Stimulated activated CD4-positive, alpha-beta T cell treated with anti-CD3 and anti-CD28 coated beads, Interleukin-4, amount 100 ng/mL, for 48 hours (primary cell): ENCODE measurements at places on chromosomes 12 and 14.

GRCh38 chr12:102562836-102563425 lies 82.6 kb upstream of the IGF1 start:
- no peak for DNase-seq

DNA sequence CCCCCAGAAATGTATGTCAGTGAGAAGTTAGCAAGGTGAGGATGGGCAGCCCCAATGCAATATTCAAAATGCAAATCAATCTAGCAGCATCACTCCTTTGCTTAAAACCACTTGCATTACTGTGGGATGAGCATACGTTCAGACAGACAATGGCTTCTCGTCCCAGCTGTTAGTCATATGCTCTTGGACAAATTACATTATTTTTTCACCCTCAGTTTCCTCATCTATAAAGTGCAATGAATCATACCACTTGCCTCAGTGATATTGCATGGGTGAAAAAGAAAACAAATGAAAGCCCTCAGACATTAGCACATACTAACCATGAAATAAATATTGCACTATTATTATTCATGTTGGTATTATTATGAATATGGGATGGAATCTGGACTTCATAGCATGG lies 132.3 kb downstream of the C12orf75 start:
- no peak for DNase-seq

DNA sequence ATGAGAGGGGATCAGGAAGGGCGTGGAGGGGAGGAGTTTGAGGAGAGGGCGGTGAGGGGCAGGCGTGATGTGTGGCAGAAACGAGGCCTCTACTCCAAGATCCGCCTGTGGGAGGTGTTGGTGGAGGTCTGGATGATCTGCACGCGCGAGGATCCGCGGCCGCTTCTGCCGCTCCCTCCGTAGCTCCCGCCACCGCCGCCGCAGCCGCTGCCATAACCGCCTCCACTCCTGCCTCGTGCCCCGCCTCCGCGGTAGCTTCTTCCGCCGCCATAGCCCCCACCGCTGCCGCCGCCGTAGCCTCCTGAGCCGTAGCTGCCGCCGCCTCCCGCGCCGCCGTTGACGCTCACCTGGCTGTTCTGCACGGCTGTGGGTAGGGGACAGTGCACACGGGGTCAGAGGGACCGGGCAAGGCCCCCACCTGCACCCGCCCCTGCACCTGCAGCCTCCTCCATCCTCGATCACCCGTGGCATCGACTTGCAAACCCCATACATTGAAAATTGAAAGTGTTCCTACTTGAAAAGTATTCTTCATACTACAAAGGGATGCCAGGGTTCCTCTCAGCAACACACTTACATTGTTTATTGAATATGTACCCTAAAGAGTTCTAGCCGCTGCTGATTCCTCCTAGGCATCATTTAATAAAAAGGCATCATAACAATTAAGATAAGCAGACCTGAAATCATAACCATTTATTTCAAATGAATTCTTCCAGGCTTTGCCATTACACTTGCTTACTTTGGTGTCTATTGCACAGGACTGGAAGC lies 11.1 kb upstream of the KRT1 start:
- peak; percentile 34 for DNase-seq

- DNase-seq: no peak
These were observed 99.0 kb downstream of the KCNH5 start for GRCh38 chr14:62946221-62946620.

GRCh38 chr12:6424008-6424347 lies 20.8 kb upstream of the CD27 start:
- DNase-seq: no peak

- no peak for DNase-seq
These were observed 14.8 kb downstream of the KMT5A start for GRCh38 chr12:123398550-123399254.

- no peak for DNase-seq
These were observed 155.5 kb downstream of the SYT1 start for GRCh38 chr12:79020106-79020505.
